ENCODE measurements at places on chromosomes 16 and 17.

- no peak for DNase-seq
Observed at GRCh38 chr16:31327646-31328225, 27.2 kb upstream of the ITGAX start.

DNA sequence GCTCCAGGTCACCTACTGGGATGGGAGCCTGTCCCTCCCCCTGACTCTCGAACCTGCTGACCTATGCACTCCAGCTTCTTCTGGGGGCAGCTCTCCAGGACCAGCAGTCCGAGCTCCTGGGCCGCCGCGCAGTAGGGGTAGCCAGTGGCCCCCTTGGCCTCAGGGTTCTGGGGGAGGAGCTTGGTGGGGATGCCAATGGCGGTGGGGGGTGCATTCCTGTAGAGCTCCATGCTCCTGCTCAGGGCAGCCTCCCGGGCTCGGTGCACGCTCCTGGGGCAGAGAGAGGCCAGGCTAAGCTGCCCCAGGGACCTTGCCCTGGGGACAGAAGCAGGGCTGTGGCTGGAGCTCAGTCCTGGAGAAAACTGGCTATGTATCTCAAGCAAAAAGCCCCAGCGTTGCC is 7.7 kb upstream of the SPATA2L start:
- no peak for DNase-seq

- DNase-seq = peak; percentile 57
Observed at GRCh38 chr16:85652431-85653221, 36.1 kb downstream of the GINS2 start.

DNA sequence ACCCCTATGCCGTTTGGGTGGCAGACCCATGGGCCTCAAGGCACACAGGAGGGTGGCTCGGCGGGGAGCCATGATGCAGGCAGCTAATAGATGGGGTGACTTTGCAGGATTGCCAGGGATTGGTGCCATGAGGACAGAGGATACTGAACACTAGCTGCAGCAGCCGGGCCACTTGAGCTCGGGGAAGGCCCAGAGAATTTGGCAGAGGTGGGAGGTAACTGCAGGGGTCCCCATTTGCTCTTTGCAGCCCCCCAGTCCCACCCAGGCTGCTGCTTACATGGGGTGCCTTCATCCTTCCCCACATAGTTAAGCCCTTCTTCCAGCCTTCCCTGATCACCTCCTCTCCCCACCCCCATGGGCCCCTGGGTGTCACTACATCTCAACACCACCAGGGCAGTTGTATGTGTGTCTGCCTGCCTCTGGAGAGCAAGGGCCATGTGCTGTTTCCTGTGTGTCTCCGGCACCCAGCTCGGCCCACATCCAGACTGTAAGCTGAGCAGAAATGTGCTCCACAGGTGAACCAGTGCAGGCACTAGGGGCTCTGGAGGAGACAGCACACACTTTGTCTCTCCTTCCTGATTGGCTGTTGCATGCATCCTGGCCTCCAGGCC is 52.0 kb downstream of the SREBF1 start:
- DNase-seq = no peak

DNA sequence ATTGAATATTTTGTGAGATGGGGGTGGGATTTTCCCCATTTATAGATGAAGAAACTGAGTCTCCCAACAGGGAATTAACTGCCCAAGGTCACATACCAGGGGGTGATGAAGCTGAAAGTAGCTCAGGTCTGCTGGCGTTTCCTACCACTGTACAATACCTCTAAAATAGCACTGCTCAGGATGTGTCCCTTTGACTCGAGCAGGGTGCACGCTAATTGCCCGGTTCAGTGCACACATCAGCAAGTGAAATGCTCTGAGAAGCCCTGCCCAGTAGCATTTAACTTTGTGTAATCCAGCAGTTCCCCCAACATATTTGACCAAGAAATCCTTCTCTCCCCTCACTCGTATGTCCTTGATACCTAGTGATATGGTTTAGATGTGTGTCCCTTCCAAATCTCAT is 50.1 kb upstream of the DDX52 start:
- DNase-seq = no peak

GRCh38 chr16:74113545-74113944 is 183.1 kb upstream of the PSMD7 start:
- DNase-seq = no peak

- no peak for DNase-seq
Observed at GRCh38 chr16:25959221-25959620, 267.5 kb downstream of the HS3ST4 start.

GRCh38 chr16:23134274-23134673 is 15.0 kb downstream of the USP31 start:
- no peak for DNase-seq

GRCh38 chr17:75153780-75154194 is 525 bp downstream of the JPT1 start:
- DNase-seq = no peak

All from hippocampal formation (tissue), 2 donors.